LHCN-M2 (cell line): ENCODE measurements at places on chromosomes 5 and 9. TPM values are rescaled to one million over a fixed set of nuclear protein-coding genes. Genes with fewer than 3 reads are reported as not detected.

- DNase-seq, result peak; percentile 92
Observed at GRCh38 chr5:124655921-124656511, 90.4 kb downstream of the ZNF608 start.

GRCh38 chr5:98933445-98934072, 4.8 kb upstream of the CHD1 start:
- DNase-seq, result no peak

DNA sequence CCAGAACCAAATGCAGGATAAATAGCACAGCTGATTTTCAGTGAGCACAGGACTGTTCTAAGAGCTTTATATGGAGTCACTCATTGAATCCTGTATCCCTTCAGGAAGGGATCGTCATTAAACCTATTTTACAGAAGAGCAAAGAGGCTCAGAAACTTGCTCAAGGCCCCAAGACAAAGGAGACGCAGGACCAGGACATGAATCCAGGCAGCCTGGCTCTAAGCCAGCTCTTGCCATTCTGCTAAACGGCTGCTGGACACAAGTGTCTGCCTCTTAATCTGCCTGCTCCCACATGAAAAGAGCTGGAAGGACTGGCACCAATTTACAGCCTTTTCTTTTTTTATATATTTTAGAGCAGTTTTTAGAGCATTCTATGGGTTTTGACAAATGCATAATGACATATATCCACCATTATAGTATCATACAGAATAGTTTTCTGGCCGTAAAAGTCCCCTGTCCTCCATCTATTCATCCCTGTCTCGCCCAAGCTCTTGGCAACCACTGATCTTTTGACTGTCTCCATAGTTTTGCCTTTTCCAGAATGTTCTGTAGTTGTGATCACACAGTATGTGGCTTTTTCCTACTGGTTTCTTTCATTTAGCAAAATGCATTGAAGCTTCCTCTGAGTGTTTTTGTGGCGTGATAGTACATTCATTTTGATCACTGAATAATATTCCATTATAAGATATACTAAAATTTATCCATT, 37.5 kb downstream of the RETREG1 start:
- no peak for DNase-seq

DNA sequence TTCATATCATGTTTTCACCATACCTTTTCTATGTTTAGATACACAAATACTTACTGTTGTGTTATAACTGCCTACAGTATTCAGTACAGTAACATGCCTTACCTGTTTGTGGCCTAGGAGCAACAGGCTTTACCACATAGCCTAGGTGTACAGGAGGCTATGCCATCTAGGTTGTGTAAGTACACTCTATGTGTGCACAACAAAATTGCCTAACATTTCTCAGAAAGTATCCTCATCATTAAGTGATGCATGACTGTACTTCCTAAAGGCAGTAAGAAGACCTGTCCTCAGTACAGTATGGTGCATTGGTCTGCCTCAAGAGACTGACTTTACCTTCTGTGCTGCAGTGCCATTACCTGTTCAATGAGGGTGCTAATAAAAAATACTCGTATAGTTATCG, 7.9 kb downstream of the TXN start:
- DNase-seq, result no peak

The N4BP3 gene
- 0.06 and 0.13 TPM in 2 replicates for total RNA-seq

GRCh38 chr9:2570615-2571479, 50.7 kb upstream of the VLDLR start:
- peak; percentile 95 for DNase-seq

The CCNJL gene
- 2.0 and 2.7 TPM in 2 replicates for total RNA-seq

The DNLZ gene
- total RNA-seq, result 51.2 and 52.0 TPM in 2 replicates

The DCTN3 gene
- 63.4 and 105 TPM in 2 replicates for total RNA-seq

GRCh38 chr9:33426843-33427293, 20.5 kb downstream of the AQP3 start:
- DNase-seq, result no peak

DNA sequence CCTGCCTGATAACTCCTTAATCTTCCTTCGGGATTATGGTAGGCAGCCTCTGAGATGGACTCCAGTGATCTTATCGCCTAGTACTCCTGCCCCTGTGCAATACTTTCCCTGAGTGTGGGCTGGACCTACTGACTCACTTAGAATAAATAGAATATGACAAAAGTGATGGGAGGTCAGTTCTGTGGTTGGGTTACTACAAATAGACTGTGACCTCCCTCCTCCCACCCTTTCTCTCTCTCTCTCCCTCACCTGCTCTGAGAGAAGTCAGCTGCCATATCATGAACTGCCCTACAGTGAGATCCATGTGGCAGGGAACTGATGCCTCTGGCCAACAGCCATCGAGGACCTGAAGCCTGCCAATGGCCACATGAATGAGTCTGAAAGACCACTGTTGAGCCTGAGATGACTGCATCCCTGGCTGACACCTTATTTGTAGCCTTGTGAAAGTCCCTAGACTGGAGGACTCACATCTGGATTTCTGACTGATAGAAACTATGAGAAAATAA, 31.7 kb downstream of the NRG2 start:
- peak; percentile 46 for DNase-seq

The PRRT1B gene
- not detected in 2 replicates for total RNA-seq

DNA sequence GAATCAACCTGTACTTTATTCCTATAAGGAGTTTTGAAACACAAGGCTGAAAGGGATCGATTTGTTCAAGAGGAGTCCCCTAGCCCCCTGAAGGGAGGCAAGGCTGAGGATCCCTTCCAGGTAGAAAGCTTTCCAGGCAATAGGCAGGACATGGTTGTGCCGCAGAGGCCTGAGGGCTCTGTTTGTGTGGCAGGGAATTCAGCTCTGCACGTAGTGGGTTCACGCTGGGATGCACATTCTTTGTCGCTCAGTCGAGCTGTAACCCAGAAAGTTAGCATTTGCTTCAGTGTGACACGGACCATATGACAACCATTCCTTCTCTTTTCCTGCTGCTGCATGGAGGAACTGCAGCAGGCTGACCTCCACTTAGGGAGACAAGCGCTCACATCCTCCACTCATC, 65.6 kb upstream of the TRIO start:
- no peak for DNase-seq

The PIP5K1B gene
- not detected in 2 replicates for total RNA-seq

DNA sequence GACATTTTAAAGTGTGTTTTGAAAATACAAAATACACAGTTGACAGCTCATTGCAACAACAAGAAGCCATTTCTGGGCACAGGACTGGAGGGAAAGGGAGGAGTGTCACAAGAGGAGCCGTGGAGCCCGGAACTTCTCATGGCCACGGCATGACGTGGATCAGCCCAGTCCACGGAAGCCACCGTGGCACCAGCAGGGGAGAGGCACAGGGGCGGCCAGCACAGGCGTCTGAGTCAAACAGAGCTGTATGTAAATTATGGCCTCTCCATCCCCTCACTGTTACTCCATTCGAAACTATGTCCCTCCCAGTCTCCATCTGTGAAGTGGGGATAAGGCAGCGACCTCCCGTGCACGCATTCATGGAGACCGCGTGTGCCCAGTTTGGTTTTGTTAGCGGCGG, 165.6 kb upstream of the IRX2 start:
- no peak for DNase-seq

GRCh38 chr9:113559834-113560800, 96.6 kb downstream of the RGS3 start:
- DNase-seq, result no peak

DNA sequence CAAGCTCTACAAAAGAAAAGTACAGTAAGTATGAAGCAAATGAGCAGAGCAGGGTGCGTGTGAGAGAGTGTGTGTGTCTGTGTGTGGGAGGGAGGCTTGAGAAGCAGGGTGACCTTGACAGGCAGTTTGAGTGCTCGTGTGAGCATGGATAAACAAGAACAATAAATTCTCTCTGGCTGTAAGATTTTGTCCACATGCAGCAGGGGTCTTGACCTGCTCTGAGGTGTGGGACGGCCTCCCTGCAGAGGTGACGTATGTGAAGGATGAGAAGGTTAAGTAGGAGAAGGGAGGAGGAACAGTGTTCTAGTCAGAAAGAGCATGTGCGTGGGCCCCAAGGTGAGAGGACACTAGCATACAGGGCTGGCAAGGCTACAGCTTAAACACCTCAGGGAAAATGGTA, 49.0 kb downstream of the SPTLC1 start:
- DNase-seq, result no peak

GRCh38 chr9:125998837-125999503, 251.8 kb downstream of the PBX3 start:
- no peak for DNase-seq

The CCDC192 gene
- not detected in 2 replicates for total RNA-seq

The FAM200C gene
- total RNA-seq, result 5.6 and 6.1 TPM in 2 replicates

DNA sequence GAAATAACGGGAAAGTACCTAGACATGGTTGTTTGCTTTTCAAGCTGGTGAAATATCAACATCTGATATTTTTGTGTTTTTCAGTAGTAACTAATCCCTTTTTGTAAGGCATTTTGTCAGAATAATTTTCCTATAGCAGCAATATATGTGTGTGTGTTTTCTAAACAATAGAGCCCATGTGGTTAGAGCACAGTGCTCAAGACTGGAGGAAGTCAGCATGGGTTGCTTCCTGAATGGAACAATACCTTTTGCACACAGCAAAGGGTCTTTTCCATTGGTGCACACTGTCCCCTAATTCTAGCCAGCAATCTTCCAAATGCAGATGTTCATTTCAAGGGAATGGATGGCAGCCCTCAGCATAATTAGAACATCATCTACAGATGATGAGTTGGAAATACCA, 270.1 kb downstream of the AOPEP start:
- DNase-seq, result no peak

- no peak for DNase-seq
Observed at GRCh38 chr5:51095486-51095885, 287.8 kb upstream of the ISL1 start.

The SPATA9 gene
- 1.4 and 1.7 TPM in 2 replicates for total RNA-seq

- DNase-seq, result no peak
Observed at GRCh38 chr9:11471321-11471720, 858.5 kb upstream of the PTPRD start.

The DBN1 gene
- 210 and 233 TPM in 2 replicates for total RNA-seq

DNA sequence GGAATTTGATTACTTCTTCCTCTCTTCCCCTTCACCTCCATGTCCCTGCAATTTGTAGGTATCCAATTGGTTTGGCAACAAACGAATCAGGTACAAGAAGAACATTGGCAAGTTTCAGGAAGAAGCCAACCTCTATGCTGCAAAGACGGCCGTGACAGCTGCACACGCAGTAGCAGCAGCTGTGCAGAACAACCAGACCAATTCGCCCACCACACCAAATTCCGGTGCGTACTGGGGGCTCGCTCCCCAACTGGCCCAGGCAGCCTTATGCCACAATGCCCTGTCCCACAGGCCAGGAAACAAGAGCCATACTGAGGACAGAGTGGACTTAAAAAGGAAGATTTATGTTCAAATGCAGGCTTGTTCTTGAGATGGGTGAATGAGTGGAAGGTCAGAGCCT, 213.5 kb downstream of the PBX3 start:
- DNase-seq, result no peak

DNA sequence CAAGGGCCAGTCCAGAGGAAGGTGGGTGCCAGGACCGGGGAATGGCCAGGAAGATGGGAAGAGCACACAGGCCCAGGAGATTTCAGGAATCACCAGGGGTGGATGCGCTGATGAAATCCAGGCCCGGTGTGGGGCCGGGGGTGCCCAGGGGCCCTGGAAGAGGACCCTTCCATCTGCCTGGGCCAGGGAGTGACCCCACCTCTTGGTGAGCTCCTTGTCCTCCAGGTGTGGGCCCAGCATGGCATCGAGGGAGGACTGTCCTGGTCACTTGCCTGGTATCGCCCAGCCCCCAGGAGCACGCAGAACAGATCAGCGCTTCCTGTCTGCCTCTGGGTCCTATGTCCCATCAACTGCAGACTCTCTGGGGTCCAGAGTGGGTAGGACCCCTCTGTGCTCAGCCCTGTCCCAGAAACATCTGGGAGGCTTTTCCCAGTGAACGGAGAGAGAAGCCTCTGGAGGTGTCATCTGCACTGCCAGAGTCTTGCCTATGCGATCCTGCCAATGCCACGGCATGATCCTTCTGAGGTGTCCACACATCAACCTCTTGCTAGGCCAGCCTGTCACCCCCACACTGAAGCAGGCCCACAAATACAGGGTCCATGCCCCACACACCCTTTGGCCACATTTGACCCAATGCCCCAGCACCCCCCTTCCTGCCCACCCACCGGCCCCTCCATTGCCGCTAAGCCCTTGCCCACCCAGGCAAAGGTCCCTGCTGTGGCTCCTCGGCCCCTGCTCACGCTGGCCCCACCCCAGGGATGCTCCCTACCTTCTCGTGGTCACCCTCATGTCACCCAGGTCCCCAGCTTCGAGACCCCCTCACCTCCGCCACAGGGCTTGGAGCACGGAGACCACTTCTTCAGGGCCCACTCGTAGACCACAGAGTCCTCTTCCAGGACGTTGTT, 67.2 kb downstream of the ZNF354C start:
- no peak for DNase-seq

- DNase-seq, result no peak
Observed at GRCh38 chr9:93266521-93267001, 82.6 kb downstream of the WNK2 start.

The NEUROG1 gene
- total RNA-seq, result not detected in 2 replicates

- no peak for DNase-seq
Observed at GRCh38 chr9:36488389-36488756, 84.3 kb upstream of the MELK start.

GRCh38 chr5:137747848-137748247, 6.3 kb downstream of the HNRNPA0 start:
- no peak for DNase-seq

GRCh38 chr5:56323505-56323904, 90.4 kb upstream of the ANKRD55 start:
- DNase-seq, result peak; percentile 81

DNA sequence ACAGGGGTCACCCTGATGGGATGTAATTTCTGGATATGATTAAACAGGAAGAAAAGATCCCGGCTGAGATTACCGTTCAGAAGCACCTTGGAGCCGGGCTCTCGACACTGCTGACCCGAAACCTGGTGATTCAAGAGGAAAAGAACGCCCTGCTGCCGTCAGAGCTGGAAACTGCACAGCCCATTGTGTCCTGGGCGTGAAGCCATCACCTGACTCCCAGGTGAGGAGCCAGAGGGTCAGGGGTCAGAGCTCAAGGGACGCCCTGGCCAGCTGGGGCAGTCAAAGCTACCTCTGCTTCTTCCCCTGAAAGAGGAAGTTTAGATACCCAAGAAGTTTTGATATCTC, 17.8 kb upstream of the SLC12A7 start:
- no peak for DNase-seq

DNA sequence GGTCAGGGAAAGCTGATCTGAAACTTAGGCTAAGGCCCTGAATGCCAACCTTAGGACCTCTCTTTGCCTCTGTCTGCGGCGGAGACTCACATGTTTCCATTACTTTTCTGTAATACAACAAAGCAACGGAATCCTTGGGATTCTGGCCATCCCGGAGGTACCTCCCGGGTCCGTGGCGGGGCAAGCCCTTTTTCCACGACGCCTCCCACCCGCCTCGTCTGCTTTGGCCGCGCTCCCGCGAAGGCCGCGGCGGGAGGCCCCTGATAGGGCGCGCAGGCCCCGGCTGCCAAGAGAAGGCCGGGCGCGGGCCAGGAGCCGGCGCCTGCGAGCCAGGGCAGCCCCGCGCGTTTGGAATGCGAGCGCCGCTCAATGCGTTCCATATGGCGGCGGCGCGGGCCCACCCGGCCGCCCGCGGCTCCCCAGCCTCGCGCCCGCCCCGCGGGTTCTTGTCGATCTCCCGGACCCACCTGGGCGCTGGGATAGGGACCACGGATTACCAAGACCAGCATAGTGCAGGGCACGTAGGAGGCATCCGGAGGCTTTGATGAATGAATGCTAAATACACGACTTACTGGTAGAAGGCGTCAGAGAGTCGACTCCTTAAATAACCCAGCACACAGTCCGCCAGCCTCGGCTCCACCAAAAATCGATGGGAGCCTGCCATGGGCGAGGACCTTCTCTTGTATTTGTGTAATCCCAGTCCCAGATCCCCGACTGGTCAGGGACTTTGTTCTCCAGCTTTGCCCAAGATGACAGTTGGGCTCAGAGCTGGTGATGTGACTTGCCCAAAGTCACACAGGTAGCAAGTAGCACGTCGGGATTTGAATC, 17.5 kb upstream of the PHF19 start:
- no peak for DNase-seq
